ENCODE measurements at places on chromosomes 13 and 19. TPM values are rescaled to one million over a fixed set of nuclear protein-coding genes. Genes with fewer than 3 reads are reported as not detected.

DNA sequence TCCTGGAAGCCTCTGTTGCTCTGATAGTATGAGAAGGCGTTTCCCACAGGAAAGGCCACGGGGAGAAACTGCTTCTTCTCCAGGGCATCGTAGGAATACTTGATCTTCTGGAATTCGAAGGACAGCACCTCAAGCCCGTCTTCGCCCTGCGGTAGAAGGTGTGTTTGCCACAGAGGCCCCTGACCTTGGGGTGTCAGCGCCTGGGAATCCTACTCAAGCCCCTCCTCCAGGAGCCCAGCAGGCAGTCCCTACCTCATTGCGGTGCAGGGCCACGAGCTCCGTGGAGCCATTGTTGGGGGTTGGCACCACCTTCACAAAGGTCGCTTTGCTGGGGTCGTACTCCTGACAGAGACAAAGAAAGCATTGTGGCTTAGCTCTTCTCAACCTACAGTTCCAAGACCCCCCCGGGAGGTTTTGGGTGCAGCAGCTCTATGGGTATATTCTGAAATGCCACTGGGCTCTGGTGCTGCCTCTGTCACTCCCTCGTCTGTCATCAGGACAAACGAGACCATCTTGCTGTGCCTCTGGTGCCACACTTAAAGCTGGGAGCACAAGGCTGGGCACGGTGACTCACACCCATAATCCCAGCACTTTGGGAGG lies 3.7 kb downstream of the ATP13A1 start:
- DNase-seq, result peak; percentile 21

DNA sequence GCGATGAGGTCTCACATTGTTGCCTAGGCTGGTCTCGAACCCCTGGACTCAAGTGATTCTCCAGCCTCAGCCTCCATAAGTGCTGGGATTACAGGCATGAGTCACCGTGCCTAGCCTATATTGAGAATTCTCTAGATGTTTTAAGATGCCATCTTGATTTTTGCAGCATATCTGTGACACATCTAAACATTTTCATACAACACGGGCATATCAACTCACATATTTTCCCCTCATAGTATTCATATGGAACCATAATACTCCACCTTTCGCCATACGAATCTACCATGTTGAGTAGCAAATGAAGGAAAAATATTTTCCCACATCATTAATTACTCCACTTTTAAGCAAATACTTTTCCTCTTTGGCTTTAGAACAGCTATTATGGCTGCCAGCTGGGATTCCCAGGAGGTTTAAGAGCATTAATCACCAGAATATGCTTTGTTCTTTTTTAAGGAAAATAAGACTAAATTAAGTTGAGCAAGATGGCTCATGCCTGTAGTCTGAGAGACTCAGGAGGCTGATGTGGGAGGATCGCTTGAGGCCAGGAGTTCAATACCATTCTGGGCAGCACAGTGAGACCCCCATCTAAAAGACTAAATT lies 56.9 kb upstream of the GTF2F2 start:
- DNase-seq, result no peak

GRCh38 chr19:44643605-44644401 lies at the start of gene PVR:
PVR (plus strand) TSS chr19:44643910; CDS start chr19:44644097, 187 bp downstream.
- DNase-seq, result peak; percentile 79

GRCh38 chr19:32294871-32295438 lies 50.5 kb upstream of the ZNF507 start:
- no peak for DNase-seq

DNA sequence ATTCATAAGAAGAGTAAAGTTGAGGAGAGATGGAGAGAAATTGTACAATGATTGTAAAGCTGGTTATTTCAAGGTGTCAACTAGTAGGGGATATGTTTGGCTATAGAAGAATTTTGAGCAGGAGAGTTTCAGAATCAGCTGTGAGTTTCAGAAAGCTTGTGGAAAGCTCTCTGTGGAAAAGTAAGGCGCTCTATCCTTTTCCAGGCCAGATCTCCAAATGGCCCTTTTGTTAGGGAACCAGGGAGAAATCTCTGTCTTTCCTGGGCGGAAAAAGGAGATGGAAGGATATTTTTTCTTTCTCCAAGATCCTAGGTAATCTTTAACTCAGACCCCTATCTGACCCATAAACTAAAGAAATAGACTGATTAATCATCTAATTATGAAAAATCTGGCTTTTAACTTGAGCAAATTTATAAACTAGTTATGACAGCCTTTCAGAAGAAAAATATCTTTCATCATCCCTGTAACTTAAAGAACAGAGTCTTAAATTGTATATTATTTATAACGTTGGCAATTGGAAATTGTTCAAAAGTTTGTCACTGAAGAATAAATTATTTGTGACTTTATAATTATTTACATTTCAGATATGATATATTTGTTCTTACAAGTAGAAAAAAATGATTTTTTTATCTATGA lies 34.5 kb downstream of the SPRY2 start:
- no peak for DNase-seq

DNA sequence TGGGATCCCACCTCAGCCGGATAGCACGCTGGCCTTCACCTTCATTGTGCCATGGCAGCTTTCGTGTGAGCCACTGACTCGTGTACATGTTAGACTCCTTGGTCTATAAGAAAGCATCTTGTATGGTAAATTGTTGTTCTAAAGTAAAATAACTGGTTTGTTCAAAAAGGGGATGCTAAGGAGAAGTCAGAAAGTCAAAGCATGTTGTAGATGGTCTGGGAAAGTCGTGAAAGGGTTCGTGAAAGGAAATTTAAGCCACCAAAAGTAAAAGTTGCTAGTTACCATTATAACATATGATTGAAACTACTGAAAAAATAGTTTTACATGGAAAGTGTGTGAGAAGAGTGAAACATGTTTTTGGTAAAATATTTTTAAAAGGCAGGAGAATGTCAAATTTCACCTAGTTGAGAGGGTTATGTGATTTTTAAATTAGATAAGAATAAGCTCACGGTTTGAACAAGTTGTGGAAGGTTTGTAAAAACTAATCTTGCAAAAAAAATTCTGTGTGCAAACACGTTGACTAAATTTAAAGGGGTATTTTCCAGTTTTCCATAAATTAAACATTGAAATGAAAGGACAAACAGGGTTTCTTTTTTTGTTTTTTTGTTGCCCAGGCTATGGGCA lies 23.4 kb downstream of the DPRX start:
- no peak for DNase-seq

DNA sequence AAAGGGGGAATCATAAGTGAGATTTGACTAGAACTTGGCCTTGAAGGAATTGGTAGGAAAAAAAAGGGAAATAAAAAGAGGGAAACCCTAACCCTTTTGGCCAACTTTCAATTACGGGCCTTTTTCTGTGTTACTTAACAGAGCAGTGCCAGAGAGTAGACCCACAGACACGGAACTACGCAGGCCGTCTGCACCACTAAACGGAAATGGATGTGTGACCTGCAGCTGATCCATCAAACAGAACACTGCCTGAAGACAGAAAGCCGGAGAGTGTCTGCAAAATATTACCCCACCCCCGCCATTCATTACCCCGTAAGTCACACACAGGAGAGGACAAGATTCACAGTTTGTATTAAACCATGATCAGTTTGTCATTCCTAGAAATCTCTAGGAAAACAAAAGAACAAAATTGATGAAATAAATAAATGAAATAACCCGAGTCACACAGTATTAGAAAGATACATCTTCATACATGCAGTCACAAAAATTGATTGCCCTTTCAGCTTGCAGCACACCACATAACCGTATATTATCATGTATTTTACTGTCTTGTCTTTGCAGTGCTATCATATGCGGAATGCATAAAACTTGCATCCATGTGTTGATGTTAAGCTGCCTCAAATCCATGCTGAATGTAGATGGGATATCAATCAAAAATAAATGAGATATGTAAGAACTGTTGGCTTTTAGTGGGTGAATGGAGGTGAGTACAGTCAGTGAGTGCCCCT lies 424.7 kb downstream of the IRS2 start:
- no peak for DNase-seq

CBY2 gene
- total RNA-seq, result not detected

ZNF433 gene
- 2.5 TPM for total RNA-seq

- no peak for DNase-seq
Measured at GRCh38 chr19:57351867-57352266, 796 bp downstream of the ZNF304 start.

GRCh38 chr13:46748300-46748699 lies 48.7 kb downstream of the ESD start:
- no peak for DNase-seq

- no peak for DNase-seq
Measured at GRCh38 chr19:50359328-50359818, 6.1 kb downstream of the NAPSA start.

- DNase-seq, result no peak
Measured at GRCh38 chr13:103199380-103200088, 133.3 kb upstream of the SLC10A2 start.

DNA sequence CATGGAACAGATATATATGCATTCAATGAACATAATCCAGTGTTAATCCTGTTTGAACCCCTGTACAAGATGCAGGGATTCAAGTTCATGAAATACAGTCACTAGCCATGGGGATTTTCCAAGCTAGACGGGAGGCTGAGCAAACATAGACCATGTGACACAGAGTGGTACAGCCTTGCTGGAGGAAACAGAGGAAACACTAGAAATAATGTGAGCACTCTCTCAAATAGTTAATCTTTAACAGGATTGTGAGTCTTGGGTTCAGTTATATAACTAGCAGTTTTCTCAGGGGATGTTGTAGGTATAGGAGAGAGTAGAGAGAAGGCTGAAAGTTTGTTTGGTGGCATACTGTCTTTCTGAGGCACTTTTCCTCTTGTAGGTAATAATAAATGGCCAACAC lies 13.9 kb upstream of the LGALS16 start:
- no peak for DNase-seq

DNA sequence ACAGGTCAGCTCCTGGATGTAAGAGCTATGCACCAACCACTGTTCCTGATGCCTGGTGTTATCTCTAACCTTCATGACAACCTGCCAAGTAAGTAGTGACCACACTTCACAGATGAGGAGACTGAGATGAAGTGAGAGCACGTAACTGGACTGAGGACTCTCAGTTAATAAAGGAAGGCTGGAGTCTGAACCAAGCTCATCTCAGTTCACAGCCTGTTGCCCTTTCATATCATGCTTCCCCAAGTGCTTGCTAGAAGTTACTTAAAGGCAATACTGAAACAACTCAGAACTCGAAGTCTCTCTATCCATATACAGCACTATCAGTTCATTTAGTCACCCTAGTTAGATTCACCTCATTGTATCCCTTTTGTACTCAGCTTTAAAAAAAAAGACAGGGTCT lies 119.7 kb downstream of the ABCC4 start:
- DNase-seq, result no peak

CPAMD8 gene
- 3.1 TPM for total RNA-seq

- DNase-seq, result peak; percentile 43
Measured at GRCh38 chr19:756236-756635, 5.3 kb downstream of the MISP start.

- DNase-seq, result no peak
Measured at GRCh38 chr13:33179463-33179862, 106.1 kb downstream of the STARD13 start.

APLP1 gene
- 1.9 TPM for total RNA-seq

ZNF536 gene
- total RNA-seq, result 7.3 TPM

RTBDN gene
- total RNA-seq, result 0.87 TPM

Measured in mucosa of descending colon (tissue), 3 donors.